ENCODE measurements at places on chromosomes 4 and X.

DNA sequence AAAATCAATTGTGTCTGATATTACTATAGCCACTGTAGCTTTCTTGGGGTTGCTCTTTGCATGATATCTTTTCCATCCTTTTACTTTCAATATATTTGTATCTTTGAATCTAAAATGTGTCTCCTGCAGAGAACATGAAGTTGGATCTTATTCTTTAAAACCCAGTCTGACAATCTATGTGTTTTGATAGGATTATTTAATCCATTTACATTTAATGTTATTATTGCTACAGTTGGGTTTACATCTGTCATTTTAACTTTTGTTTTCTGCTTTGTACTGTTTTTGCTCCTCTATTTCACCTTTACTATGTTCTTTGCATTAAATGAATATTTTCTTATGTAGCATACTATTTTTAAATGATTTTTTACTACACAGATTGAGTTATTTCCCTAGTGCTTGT is 230.9 kb downstream of the ANTXR2 start:
- DNase-seq: no peak

DNA sequence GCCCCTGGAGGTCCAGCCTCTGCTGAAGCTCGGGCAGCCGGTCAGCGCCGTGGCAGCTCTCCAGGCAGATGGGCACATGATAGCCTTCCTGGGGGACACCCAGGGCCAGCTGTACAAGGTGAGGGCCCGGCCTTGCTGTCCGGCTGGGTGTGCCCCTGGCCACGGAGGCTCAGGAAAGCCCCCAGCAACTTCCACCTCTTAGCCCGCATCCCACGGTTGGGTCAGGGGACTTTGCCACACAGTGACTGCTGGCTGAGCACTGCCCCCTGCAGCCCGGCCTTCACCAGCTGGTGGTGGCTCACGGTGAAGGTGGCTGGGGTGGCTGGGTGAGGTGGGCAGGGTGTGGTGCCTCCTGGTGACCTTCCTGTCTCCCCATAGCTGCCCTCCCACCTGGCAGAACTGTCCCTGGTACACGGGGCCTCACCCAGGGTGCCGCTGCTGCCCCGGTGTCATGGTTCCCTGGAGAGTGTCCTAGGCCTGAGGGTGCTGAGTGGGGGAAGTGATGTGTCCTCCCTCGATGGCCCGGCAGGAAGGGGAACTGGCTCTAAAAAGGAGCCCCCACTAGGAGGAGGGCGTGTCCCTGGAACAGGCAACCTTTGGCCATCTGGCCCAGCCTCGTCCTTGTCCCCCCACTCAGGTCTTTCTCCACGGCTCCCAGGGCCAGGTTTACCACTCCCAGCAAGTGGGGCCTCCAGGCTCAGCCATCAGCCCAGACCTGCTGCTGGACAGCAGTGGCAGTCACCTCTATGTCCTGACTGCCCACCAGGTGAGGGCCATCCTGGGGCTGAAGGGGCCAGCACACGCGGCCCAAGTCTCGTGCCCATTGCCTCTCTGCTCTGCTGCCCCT is 4.5 kb downstream of the PLXNB3 start:
- no peak for DNase-seq

DNA sequence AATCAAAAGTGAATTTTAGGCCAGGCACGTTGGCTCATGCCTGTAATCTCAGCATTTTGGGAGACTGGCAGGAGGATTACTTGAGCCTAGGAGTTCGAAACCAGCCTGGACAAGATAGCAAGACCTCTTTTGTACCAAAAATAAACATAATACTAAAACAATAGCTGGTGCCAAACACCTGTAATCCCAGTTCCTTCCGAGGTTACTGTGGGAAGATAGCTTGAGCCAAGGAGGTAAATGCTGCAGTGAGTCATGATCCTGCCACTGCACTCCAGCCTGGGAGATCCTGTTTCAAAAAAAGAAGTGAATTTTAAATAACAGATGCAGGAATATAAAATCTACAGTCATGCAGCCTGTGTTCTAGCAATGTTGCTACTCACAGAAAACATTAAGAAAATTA is 488.3 kb downstream of the PPARGC1A start:
- no peak for DNase-seq

DNA sequence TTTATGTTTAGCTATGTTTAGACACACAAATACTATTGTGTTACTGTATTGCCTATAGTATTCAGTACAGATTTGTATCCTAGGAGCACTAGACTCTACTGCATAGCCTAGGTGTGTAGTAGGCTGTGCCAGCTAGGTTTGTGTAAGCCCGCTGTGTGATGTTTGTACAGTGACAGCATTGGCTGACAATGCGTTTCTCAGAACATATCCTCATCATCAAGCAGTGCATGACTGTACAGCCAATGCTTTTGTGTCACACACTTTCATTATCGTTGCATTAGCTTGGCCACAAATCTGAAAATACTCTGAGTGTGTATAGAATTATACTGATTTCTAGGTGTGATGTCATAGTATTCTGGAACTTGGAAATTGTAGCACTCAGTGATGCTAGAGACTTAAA is 63.4 kb downstream of the CLDN34 start:
- no peak for DNase-seq

- DNase-seq: no peak
Observed at GRCh38 chrX:103376979-103377324, 614 bp downstream of the BEX3 start.

DNA sequence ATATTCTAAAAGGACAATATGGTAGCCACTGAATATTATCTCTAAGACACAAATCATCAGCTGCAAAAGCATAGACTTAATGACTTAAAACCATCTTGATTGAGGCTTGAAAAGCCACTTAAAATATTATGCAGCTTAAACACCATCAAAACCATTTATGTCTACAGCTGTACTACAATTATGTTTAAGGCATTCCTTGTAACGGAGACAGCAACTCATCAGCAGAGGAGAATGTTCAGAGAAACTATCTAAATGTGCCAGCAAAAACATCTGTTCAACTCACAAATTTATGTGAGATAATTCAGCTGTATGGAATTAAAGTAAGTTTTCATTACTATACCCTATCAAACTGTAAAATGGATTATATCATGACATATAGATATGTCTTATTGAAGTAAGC is 147.9 kb upstream of the CTSO start:
- DNase-seq: no peak

GRCh38 chr4:122003335-122003734 is 51.5 kb upstream of the TRPC3 start:
- DNase-seq: no peak

DNA sequence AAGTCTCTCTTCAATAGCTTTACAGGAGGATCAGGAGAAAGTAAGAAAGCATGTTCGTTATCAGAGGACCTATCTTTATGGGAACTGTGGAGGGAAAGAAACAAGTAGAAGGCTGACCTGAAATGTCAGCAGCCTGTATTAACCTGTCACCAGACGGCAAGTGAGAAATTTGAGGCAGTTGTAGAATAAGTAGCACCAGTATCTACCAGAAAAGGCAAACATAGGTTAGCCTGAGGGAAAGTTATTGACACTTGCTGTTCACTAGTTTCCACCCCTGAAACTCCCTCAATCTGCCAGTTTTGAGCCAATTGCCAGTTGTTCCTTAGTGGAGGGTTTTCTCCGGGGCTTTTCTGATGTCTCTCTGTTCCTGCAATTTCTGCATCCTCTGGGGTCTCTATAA is 36.4 kb downstream of the ZNF81 start:
- DNase-seq: no peak

DNA sequence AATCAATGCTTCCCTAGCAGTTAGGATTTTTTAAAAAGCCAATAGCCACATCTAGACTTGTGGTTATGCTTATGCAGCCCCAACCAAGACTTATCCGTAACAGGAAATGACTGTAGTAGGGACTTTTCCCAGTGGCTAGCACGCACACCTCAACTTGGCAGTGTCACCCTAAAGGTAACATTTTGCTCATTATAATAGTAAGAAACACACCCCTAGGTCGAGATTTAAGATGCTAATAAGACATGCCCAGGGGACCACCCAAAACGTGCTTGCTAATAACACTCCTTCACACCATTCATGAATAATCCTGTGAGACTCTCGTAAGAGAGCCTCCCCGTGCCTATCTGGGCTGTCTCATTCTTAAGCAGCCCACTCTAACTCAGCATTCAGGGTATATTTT is 195.3 kb downstream of the CHIC1 start:
- no peak for DNase-seq

DNA sequence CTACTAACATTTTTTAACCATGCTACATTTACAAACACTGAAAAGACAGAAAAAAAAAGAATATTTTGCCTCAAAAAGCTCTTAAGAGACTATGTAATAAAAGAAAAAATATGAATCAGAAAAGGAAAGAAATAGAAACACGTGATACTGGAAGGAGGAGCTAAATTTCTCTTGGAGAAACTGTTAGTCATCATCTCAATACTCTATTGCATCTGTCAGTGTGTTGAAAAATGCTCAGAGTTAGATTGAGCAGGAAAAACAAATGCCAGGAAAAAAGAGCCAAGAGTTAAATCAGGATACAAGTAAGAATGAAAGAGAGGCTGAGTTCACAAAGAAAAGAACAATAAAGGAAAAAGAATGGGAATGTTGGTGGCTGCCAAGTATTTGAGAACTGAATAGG is 2.6 kb downstream of the RAB28 start:
- DNase-seq: no peak

GRCh38 chr4:128782076-128782715 is 27.3 kb upstream of the JADE1 start:
- DNase-seq: peak; percentile 34

Data from activated CD8-positive, alpha-beta memory T cell treated with anti-CD3 and anti-CD28 coated beads for 1 hour (primary cell).